ENCODE measurements at places on chromosomes 13 and 19. TPM values are rescaled to one million over a fixed set of nuclear protein-coding genes. Genes with fewer than 3 reads are reported as not detected.

Gene HNRNPM
- total RNA-seq = 107 TPM

Gene THSD1
- 19.8 TPM for total RNA-seq

Gene FPR3
- 8.8 TPM for total RNA-seq

DNA sequence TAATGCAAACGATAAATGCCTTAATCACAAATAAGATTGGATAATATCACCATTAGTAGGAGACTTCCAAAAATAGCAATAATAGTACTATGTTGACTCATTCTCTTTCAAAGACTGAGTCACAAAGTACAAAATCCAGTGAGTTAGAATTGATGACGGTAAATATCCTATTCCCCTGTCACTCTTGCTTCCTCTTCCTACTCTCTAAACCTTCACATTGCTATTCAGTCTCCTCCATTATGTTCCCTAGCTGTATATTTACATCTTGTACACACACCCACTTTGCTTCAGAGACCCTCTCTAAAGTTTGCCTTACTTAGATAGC, 26.3 kb upstream of the INTS6 start:
- DNase-seq = no peak

DNA sequence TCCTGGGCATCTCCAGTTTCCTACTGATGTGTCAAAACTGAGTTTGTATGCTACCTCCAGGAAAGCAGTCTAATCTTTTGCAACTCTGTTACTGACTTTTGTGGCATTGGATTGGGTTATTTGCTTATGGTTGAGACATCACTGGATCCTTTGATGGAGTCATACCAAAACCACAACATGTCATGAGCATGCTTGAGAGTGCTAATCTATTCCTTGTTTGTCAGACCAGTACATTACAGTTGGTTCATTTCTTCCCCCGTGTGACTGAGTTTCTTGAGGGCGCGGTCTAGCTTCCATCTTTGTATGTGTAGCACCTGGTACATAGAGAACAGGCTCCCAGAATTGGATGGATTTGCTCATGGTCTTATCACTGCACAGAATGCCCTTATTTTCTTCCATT, 43.2 kb downstream of the SUGT1 start:
- DNase-seq = no peak

Gene UBL3
- total RNA-seq = 46.2 TPM

Gene PPM1N
- total RNA-seq = 0.89 TPM

DNA sequence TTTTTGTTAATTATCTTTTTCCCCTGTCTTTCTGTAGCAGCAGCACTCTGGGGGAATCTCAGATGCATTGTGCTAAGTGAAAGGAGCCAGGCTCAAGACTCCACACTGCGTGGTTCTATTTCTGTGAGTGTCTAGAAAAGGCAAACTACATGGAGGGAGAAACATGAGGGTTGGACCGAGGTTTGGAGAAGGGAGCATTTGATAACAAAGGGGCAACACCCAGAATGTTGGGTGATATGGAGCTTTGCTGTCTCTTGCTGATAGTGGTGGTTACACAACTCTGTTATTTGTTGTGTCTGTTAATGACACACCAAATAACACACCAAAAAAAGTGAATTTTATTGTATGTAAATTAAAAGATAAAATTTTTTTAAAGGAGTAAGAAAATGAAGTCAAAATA, 107.8 kb downstream of the COL4A2 start:
- no peak for DNase-seq

Gene WDR83
- 9.6 TPM for total RNA-seq

Gene PSG4
- total RNA-seq = not detected

GRCh38 chr13:50524560-50524959, 318.9 kb downstream of the DLEU7 start:
- no peak for DNase-seq

Gene UPF3A
- total RNA-seq = 117 TPM

Gene IRGC
- not detected for total RNA-seq

DNA sequence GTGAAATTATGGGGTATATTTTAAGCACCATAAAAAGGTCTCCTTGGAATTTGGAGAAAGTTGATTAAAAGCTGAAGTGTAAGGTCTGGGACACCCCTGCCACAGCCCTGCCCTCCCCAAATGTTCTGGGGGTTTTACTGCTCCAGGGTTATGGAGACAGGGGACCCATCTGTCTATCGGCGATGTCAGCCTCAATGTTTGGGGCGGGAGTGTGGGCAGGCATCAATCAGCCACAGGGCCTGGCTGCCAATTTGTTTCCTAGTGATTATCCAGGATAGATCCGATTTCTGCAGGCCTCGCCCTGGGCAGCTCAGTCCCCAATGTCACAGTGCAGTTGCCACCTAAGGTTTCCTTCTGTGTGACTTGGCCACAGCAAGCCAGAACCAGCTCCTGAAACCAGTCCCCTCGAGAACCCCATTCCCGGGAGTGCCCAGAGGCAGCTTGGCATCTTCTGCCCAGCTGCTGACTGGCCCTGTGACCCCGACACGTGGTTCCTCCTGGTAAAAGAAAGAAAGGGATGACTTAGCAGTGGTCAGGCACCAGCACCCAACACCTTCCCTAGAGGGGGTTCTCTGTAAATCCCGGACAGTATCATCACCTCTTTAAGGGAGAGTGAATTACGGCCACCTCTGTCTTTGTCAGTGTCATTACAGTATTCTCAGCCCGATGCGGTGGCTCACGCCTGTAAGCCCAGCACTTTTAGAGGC, 41.6 kb downstream of the MYO9B start:
- DNase-seq = no peak

- peak; percentile 79 for DNase-seq
These were observed 3.1 kb downstream of the ABHD17A start for GRCh38 chr19:1882089-1882785.

Gene ZSCAN1
- total RNA-seq = not detected

Gene ZNF471
- 2.7 TPM for total RNA-seq

- DNase-seq = peak; percentile 65
These were observed 60.5 kb downstream of the CCNE1 start for GRCh38 chr19:29872224-29872731.

Data from upper lobe of left lung (tissue), 6 donors.